Stimulated activated CD4-positive, alpha-beta T cell treated with anti-CD3 and anti-CD28 coated beads, Interleukin-2, amount 100 ng/mL, for 24 hours (primary cell): ENCODE measurements at places on chromosomes 7 and 10.

DNA sequence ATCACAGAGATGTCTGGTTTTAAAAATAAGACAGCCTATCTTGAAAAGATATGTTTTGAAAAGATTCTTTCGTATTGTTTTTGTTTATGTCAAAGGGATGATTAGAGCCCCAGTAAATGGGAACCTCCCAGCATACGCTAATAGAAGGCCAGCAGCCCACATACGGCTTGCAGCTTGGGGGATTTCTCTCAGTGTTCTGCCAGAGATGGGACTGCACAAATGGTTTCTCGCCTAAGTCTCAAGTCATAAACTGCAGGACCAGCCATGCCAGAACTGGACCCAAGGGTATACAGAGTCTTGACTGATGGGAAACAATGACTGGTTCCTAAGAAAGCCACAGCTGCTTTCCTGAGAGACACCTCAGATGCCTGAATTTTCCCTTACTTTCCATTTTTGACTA lies 306.9 kb upstream of the DGKB start:
- no peak for DNase-seq

- DNase-seq, result no peak
Observed at GRCh38 chr7:47366211-47366610, 215.7 kb downstream of the TNS3 start.

GRCh38 chr7:123367484-123368122 lies 166.8 kb downstream of the IQUB start:
- no peak for DNase-seq

DNA sequence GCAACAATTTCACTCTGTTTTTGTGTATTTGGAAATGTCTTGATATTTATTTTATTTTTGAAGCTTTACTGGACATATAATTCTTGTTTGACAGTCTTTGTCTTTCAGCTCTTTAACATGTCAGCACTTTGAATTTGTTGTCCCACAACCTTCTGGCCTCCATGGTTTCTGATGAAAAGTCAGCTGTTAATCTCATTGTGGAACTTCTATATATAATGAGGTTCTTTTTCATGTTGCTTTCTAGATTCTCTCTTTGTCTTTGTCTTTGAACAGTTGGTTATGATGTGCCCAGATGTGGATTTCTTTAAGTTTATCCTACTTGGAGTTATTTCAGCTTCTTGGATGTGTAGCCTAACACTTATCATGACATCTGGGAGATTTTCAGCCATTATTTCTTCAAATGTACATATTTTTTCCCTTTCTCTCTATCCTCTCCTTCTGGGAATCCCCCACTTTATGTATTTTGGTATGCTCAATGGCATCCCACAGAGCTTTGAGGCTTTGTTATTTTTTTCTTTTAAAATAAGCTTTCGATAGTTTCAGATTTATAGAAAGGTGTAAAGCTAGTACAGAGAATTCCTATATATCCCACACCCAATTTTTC lies 9.5 kb upstream of the LMTK2 start:
- DNase-seq, result no peak

GRCh38 chr10:60044242-60044641 lies 137.9 kb upstream of the CCDC6 start:
- no peak for DNase-seq

- no peak for DNase-seq
Observed at GRCh38 chr10:72309290-72310240, 35.8 kb downstream of the DDIT4 start.

- peak; percentile 66 for DNase-seq
Observed at GRCh38 chr10:72248468-72249151, 25.1 kb upstream of the DDIT4 start.

- no peak for DNase-seq
Observed at GRCh38 chr7:18013936-18014335, 13.7 kb downstream of the PRPS1L1 start.

GRCh38 chr10:100653957-100654781 lies 91.2 kb upstream of the PAX2 start:
- DNase-seq, result peak; percentile 47

- DNase-seq, result no peak
Observed at GRCh38 chr10:77029777-77030717, 607.6 kb downstream of the KCNMA1 start.

DNA sequence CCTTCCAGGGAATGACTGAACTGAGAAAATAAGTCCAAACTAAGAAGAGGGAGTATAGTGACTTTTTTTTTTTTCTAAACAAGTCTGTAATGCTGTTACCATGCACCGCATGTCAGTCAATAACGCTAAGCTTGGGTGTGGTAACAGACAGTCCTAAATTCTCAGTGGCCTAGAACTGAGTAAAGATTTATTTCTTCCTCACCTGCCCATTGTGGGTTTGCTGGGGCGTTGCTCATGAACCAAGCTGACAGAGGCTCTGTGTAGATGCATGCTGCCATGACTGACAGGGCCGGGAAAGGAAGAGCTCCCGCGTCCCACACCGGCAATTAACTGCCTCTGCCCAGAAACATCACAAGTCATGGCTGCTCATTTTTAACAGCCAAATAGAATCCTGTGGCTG lies 25.5 kb upstream of the PRKG1 start:
- DNase-seq, result no peak

- DNase-seq, result no peak
Observed at GRCh38 chr7:25456467-25457171, 228.3 kb upstream of the NPVF start.

DNA sequence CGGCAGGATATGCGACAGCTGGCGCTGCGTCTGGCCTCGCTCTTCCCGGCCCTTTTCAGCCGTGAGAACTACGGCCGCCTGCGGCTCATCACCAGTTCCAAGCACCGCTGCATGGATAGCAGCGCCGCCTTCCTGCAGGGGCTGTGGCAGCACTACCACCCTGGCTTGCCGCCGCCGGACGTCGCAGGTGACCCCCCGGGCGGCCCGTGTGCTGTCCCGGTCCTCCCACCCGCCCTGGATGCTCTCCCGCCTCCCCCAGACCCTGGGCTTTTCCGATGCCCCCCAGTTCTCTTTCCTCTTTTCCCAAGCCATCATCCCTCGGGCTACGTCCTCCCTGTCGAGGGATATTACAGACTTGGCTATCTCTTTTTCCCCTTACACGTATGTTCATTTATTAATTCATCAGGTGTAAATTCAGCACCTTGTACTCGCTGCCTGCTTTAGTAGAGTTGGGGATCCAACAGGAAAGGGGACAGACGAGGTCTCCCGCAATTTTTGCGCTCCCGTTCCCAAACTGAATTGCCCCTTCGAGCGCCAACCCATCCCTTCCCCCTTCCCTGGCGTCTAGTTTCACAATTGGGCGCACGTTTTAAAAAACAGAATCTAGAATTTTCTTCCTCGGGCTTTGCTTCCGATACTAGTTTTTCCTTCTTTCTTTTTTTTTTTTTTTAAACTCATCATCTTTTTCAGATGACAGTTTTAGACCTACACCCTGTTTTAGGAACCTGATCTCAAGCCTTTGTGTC lies 846 bp downstream of the MINPP1 start:
- peak; percentile 49 for DNase-seq

- no peak for DNase-seq
Observed at GRCh38 chr7:141409801-141410329, 141.3 kb upstream of the AGK start.

DNA sequence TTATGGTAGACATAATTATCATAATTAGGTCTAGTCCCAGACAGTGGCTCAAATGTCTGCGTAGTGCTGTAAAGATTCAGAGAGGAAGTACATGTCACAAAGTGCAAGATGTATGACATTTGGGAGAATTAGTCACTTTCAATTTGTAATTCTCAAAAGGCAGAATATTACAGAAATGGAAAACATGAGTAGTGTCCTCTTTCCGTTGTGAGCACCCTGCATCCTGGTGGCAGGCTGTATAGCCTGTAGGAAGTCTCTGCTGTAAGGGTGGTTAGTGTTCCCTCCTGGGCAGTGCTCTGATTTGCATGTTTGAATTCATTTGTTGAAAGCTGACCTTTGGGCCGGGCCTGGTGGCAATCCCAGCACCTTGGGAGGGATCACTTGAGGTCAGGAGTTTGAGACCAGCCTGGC lies 17.0 kb downstream of the CDK14 start:
- no peak for DNase-seq

- no peak for DNase-seq
Observed at GRCh38 chr7:106313456-106313901, 28.7 kb upstream of the NAMPT start.

GRCh38 chr10:11403116-11403515 lies 208.3 kb downstream of the USP6NL start:
- DNase-seq, result peak; percentile 46

DNA sequence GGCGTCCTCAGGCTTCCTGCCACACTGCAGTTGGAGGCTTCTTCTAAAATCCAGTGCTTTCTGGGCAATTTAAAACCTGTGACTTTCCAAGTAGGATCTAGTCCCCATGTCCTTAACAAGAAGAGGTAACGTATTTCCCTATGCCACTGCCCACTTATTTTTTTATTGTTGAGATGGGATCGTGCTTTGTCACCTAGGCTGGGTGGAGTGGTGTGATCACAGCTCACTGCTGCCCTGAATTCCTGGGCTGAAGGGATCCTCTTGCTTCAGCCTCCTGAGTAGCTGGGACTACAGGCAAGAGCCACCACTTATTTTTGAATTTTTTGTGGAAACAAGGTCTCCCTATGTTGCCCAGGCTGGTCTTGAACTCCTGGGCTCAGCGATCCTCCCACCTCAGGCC lies 63.4 kb downstream of the DAGLB start:
- no peak for DNase-seq

- DNase-seq, result no peak
Observed at GRCh38 chr10:97117372-97117771, 68.4 kb downstream of the SLIT1 start.

DNA sequence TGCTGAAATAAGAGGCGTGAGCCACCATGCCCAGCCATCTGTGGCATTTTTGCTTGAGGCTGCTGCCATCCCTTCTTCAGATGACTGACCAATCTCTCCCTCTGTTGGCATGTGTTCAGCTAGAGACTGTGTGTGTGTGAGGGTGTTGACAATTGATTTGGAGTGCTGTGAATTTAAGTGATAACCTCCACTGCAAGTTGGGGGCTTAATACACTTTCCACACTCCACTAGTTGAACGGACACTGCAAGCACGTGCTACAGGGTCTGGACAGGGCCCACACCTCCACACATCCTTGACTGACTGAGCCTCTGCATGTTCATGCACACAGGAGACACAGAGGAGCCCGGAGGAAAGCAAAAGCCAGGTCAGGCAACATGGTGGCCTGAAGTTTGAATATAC lies 51.3 kb downstream of the BRAF start:
- DNase-seq, result no peak

DNA sequence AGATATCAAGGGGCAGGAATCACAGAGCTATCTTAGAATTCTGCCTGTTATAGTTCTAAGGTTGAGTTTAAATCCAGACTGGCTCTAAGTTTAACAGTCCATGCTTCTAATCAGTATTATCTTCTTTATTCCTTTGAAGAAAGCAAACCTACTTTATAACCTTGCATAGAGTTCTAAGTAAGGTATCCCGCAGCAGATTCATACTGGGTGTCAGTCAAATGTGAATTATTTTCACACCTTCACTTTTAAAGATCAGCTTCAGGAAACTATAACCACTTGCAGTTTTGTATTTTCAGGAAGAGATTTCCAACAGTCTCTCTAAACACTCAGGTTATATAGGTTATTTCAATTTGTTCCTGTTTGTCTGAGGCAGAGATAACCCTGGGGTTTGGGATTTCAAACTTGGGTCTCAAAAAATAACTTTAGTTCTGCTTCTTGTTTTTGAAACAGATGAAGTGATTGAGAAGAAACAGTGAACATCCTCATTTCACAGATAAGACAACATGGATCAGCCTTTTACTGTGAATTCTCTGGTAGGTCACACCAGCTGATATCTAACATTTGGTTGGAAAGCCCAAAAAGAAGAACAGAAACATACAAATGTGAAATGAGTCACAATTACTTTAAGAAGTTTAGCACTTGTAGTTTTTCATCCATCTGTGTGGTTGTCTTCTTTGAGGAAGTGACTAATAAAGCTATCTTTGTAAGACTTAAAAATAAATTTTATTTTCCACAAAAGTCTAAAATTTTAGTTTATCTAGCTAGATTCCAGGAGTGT lies 21.4 kb downstream of the STAMBPL1 start:
- no peak for DNase-seq

DNA sequence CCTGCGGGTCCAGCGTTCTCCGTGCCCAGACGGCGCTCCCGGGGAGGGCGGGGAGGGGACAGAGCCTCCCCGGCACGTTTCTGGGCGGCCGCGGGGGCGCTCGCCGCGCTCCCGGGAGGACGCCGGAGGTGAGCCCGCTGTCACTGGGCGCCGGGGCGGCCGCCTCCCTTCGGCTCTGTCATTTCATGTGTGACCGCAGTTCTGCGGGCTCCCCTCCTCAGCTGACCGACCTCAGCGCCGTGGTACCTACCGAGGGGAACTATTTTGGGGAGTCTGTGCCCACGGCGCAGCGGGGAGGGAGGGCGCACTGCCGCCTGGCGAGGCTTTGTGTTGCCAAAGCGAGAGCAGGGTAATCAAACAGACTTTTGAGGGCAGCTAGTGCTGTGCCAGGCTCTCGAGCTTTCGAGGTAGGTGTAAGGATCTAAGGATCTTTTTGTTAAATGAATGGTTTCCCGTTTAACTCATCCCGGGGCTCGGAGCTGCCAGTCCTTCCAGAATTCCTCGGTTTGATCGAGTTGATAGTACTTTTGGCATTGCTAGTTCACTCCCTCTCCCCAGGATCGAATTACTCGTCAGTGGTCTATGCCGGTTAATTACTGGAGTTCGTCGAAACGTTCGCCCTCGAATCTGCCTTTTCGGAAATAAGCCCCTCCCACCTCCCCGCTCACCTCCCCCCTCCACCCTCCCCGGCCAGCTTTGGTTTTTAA lies 1.9 kb downstream of the ARID5B start:
- peak; percentile 74 for DNase-seq

- DNase-seq, result no peak
Observed at GRCh38 chr7:41006306-41006995, 696.4 kb downstream of the INHBA start.

GRCh38 chr7:104640506-104640905 lies 312.1 kb downstream of the LHFPL3 start:
- DNase-seq, result no peak

DNA sequence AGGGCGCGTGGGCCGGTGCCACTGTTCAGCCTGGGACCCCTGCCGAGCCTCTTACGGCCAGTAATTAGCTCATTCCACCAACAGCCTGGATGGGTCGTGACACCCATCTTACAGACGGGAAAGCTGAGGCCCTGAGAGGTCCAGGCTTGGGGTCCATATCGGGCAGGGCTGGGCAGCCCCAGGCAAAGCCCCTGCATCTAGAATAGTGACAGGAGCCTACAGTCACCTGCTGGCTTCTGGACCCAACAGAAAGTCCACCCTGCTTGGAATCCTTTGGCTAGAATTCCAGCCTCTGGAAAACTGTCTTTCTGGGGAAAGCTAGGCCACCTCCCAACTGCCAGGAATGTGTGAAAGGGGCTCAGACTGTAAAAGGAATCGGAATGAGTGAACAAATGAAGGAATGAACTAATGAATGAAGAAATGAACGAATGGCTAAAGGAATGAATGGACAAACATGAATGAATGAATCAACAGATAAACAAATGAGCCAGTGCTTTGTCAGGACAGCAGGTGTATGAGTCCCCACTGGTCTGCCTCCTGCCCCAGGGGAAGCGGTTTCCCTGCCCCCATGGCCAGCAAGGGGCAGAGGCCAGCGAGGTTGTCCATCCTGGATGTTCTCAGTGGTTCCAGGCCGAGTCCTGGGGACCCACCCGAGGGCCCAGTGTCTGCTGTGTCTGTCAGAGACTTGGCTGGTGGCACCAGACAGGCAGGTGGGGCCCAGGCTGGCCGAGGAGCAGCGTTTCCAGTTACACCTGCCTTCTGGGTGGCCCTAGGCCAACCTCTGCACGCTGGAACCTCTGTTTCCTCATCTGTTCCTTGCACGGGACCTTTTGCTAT lies 24.1 kb upstream of the PDGFA start:
- DNase-seq, result no peak

GRCh38 chr10:69051303-69051702 lies 36.6 kb upstream of the SRGN start:
- no peak for DNase-seq
